Stimulated activated CD4-positive, alpha-beta T cell treated with anti-CD3 and anti-CD28 coated beads, Interleukin-4, amount 100 ng/mL, for 1 hour (primary cell): ENCODE measurements at places on chromosomes 6 and 20.

- DNase-seq, result no peak
These were observed 98.7 kb downstream of the TSHZ2 start for GRCh38 chr20:53070706-53071392.

- no peak for DNase-seq
These were observed 12.6 kb downstream of the RNF217 start for GRCh38 chr6:124974771-124975377.

DNA sequence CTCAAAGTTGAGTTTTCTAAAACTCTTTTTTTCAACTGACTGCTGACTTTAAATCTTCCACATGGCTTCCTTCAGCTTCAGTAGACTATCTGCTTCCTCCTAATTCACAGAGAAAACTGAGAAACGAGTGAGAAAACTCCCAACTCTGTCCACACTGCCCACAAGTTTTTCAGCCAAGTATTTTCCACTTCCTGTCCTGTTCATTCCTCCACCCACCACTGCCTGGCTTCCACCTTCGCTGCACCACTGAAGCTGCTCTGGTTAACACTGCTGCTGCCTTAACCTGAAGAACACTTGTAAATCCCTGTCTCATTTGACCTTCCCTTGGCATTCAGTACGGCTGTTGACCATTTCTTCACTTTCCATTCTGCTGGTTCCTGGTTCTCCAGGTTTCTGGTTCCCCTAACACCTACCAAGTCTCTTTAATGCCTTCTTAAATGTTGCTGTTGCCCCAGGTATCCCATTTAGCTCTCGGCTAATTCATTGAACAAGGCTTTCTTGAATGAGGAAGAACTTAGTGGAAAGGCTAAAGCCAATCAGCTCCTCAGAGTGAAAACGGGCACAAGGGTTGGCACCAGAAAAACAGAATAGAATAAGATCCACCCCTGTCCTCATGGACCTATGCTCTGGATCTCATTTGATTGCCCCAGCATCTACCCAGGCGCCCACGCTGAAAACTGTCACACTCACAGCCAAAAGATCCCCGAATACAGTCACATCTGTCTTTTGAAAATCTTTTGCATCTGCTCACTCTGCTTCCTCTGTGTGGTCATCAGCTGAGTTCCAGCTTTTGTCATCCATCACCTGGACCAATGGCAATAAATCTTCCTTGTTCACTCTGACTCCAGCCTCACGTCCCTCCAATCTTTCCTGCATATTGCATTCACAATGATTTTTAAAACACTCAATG lies 104.4 kb upstream of the TAB2 start:
- DNase-seq, result peak; percentile 26

GRCh38 chr6:136811272-136811671 lies 11.1 kb upstream of the PEX7 start:
- no peak for DNase-seq

- DNase-seq, result no peak
These were observed 83.7 kb downstream of the TMEM242 start for GRCh38 chr6:157239671-157240058.

- DNase-seq, result no peak
These were observed 32.9 kb downstream of the AHI1 start for GRCh38 chr6:135464634-135465033.

- no peak for DNase-seq
These were observed 102.0 kb downstream of the FOXO3 start for GRCh38 chr6:108662702-108663101.

GRCh38 chr6:65964261-65964660 lies 257.2 kb upstream of the EYS start:
- no peak for DNase-seq

DNA sequence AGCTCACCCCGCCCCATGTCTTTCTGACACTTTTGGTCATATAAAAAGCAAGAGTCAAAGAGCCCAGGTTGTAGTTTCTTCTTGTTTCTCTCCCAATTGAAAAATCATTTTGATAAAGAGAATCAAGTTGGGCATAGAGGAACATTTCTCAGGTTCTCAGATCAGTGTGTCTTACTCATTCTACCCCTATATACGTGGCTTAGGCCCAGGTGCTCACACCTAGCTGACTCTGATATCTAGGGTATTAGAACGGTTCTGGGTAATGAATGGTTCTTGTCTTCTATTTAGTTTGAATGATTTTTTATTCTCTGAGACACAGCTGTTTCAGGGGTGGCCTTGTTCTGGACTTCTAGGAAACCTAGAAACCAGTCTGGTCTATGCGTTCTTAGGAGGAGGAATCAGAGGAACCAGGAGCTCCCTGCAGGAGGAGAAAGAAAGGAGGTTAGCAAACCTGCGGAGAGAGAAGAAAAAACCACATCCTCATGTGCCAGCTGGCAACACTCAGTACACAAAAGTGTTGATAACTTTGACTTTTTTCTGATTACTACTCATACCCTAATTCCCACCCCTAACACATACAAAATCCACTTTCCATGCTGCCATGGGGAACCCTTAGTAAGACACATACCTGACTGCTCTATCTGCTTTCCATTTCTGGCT lies 178.0 kb downstream of the CLIC5 start:
- no peak for DNase-seq

GRCh38 chr6:88157106-88157505 lies 9.0 kb downstream of the CNR1 start:
- DNase-seq, result no peak

GRCh38 chr20:38032585-38033329 lies 499 bp downstream of the TTI1 start:
- no peak for DNase-seq

DNA sequence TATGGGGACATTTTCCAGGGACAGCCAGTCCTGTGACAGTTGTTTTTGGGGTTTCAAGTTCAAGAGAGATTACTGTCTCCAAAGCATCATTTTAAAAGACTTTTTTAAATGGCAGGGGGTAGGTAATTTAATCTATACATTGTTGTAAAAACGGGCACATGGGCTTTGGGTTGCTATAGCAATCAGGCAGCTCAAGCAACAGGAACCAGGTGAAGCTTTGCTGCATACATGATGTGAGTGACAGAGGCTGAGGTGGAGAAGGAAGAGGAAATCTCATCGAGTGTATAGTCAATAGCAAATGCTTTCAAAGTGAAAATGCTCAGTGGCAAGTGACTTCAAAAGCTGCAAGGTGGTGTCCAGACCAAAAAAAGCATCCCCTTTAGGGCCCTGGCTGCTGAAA lies 277.4 kb upstream of the JAG1 start:
- DNase-seq, result no peak
